H7 (cell line): ENCODE measurements at places on chromosomes 11 and 22. TPM values are rescaled to one million over a fixed set of nuclear protein-coding genes. Genes with fewer than 3 reads are reported as not detected.

DNA sequence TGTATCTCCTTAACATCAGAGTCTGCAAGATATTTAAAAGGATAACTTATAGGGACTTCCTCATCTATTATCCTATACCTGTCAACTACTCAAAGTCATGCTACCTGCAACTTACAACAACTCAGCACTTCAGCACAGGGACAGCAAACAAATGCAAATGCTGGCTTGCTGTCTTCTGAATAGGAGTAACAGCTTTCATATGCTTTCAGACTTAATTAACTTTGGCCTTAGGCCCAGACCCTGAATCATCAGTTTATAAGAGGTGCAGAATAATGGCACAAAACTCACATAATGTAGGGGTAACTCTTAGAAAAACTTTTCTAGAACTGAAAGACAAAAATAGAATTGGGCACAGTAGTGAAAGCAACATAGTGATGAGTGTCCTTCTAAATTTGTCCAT is 953.4 kb downstream of the DLG2 start:
- DNase-seq, result peak; percentile 14

DNA sequence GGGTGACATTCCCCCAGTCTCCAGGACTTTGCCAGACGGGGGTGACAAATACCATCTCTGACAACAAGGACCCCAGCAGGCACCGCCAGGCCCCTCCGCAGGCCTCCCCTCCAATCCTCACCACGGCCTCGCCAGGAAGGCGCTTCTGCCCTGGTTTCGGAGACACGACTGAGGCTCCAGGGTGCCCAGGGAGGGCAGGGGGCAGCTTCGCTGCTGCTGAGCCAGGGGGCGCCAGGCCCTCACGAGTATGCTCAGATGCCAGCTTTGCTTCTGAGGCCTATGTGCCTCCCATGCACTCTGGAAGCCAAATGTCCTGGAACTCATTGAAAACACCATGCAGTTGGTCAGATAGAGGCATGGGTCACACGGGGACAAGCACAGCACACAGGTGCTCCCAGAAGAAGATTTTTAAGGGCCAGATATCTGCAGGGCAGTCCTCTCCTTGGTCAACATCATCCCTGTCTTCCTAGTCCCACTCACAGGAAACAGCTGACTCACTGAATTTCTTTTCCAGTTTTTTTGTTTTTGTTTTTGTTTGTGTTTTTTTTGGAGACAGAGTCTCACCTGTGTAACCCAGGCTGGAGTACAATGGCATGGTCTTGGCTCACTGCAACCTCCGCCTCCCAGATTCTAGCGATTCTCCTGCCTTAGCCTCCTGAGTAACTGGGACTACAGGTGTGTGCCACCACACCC is 19.9 kb downstream of the BID start:
- peak; percentile 87 for DNase-seq

GRCh38 chr11:28874706-28875105 is 766.5 kb downstream of the METTL15 start:
- no peak for DNase-seq

GRCh38 chr11:19777039-19777376 is 64.4 kb downstream of the NAV2 start:
- DNase-seq, result peak; percentile 88

- DNase-seq, result peak; percentile 43
Observed at GRCh38 chr11:105609341-105609781, 512 bp upstream of the GRIA4 start.

DNA sequence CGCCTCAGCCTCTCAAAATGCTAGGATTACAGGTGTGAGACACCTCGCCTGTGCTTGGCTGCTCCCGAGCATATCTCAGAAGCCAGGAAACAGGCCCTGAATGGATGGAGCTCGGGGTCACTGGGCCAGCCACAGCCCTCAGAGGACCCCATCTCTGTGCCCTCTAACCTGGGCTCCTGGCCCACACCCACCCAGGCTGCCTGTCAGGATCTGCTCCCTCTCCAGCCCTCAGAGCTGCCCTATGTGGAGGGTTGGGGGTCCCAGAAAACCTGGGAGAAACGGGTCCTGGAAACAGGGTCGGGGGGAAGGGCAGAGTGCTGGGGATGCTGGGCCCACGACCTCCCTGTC is 5.2 kb upstream of the CCDC188 start:
- DNase-seq, result no peak

DNA sequence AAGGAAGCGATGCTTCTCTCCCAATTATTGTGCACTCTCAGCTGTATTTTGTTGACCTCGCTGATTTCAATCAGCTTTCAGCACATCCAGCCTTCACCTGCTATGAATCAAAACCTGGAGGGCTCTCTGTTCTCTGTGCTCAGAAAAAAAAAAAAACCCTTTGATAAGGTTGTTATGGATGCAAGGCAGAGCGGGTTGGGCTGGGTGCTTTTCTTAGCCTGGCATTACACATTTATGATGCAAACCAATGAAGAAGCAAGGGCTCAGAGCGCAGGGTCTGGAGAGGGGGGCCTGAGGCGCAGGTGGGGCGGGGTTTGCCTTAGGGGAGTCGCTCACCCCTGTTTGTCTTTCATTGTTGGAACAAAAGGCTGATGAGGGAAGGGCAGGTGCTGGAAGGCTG is 86.0 kb upstream of the CADM1 start:
- peak; percentile 43 for DNase-seq

- no peak for DNase-seq
Observed at GRCh38 chr22:50522806-50523438, 2.5 kb downstream of the SCO2 start.

DNA sequence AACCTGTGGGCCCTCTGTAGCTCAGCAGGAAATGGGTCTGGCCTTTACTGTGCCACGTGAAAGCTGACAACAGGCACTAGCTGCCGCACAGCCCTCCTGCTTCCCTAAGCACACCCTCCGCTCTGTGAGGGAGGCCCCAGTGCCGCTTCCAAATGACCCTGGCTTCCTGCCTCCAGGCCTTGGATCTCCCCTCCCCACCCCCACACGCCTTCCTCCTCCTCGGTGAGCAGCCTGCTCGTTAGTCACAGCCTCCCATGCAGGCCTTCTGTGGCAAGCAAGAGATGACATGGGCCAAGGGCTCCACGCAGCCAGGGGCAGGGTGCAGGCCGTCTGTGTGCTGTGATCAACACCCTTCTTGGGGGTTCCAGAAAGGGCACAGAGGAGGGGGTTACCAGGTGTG is 15.3 kb upstream of the RASL10A start:
- DNase-seq, result peak; percentile 57

DNA sequence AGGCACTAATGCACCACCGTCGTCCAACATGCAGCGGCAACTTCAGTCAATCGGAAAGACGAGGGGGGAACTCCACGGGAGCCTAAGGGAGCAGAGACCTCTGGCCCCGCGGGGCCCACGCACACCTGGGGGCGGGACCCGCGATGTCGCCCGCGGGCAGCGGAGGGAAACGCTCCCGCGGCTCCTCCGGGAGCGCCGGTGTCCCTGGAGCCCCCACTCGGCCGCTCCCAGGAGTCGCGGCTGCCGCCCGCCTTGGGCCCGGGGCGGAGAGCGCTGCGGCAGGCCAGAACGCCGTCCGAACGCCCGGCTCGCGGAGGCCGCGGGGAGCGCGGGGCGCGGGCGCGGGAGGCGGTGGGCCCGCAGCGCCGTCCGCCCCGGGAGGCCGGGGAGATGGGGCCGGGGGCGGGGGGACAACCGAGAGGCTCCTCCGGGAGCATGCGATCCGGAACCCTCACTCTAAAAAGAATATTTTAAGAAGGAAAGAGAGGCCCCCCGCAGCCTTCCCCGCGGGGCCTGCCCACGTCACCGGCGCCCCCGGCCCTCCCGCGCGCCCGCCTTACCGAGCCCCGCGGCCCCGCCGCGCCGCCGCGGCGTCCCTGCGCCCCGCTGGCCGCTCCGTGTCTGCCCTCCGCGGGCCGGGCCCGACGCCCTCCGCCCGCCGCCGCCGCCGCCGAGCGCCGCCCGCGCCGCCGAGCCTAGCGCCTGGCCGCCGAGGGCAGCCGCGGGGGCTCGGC is 86.6 kb upstream of the ARHGAP32 start:
- peak; percentile 72 for DNase-seq

GRCh38 chr11:27451244-27451965 is 21.2 kb downstream of the LGR4 start:
- DNase-seq, result no peak

DNA sequence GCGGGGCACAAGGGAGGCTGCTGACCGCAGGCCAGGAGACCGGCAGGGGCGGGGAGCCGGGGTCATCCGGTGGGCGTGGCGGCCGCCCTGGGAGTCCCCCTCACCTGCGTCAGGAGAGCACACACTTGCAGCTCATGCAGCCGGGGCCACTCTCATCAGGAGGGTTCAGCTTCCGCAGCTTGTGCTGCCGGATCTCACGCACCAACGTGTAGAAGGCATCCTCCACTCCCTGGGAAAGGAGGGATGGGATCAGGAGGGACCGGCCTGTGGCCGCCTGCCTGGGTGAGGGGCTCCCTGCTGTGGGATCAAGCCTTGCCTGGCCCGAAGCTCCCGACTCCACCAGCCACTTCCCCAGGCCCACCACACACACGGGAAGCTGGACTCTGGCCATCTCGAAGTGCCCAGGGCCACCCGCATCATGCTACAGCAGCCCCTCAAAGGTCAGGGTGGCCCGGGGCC is 2.8 kb downstream of the HRAS start:
- peak; percentile 62 for DNase-seq

Gene JHY
- total RNA-seq, result 1.4 and 2.4 TPM in 2 replicates

Gene PDE2A
- total RNA-seq, result 1.9 and 2.9 TPM in 2 replicates

Gene PGM2L1
- 13.4 and 17.9 TPM in 2 replicates for total RNA-seq

Gene P2RY2
- 0.11 and 0.35 TPM in 2 replicates for total RNA-seq

Gene TBC1D10A
- 12.0 and 12.6 TPM in 2 replicates for total RNA-seq

Gene NXPE2
- total RNA-seq, result not detected in 2 replicates
